ENCODE measurements at places on chromosomes 16 and 17.
A peak's percentile ranks its signal among the peaks of the same experiment; 100 is the strongest.

DNA sequence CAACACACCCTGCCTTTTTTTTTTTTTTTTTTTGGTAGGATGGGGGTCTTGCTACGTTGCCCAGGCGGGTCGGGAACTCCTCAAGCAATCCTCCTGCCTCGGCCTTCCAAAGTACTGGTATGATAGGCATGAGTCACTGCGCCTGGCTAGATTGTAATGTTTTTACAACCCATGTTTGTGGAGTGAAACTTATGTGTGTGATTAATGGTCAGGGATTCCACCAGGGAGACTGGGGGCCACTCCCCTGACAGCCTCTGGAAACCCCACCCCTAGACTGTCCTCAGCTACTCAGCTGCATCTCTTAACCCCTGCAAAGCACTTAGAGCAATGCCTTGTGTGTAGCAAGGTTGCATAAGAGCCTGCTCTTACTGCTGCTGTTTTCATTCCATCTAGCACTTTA lies 220.5 kb downstream of the PARN start:
- peak; percentile 96 for DNase-seq

DNA sequence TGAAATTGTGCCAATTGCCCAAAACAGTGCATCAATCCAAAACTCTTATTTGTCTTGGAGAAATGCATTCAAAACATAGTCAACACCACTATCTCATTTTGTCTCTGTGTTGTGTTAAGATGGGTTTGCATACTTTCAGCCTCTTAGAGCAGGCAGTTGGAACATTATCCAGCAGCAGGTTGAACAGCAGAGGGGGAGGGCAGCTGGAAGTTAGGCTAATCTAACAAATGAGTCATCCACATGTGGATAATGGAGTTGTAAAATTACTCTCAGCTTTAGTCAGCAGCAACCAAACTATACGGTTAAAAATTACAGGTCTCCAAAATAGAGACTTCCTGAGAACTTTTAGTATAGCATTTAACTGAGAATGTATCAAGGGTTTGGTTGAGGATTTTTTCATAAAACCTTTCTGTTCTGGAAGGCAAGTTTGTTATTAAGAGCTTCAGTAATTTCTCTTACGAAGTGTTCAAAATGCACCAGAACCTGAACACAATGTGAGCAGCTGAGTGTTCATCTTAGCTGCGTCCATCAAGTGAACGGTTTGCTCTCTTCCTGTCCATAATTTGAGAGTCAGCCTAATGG lies 46.3 kb downstream of the PRKCA start:
- DNase-seq: peak; percentile 76

- DNase-seq: peak; percentile 60
These were observed 473.9 kb downstream of the PMP22 start for GRCh38 chr17:14791221-14791620.

- peak; percentile 30 for DNase-seq
These were observed 85.4 kb downstream of the N4BP1 start for GRCh38 chr16:48524348-48525200.

DNA sequence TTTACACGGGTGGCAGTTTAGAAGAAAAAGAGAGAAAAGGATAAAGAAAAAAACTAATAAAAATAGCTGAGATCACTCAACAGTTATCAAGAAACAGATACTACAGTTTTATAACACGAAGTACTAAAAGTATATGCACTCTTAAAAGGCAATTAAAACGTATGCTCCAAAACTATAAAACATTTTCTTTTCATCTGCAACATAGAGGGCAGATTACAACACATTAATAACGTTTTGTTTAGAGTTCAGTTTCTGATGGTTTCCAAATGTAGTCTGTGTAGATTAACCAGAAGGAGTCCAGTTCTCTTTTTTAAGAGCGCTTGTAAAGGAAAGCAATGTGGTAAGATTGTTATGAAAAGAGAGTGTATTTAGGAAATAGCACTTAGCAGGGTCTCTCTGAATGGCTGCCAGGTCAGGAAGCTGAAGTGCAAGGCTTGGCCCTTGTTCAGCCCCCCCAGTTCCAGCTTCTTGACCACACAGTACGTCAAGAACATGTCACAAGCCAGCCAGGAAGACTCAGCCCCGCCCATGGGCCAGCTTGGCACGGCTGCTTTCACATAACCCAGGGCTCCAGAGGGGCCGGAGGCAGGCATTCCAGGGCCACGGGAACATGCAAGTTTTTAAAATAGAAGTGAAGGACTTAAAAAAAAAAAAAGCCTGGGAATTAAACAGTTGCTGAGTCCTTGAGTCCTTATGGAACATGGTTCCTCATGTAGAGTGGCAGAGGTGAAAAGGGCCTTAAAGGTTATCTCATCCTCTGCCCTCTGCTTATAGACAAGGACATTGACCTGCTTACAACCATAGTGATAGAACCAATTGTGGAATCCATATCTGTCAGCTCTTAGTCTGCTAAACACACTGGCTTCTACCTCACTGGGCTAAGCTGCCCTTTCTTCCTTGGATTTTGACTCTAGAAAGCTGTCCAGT lies 147.4 kb upstream of the TBX2 start:
- DNase-seq: no peak

DNA sequence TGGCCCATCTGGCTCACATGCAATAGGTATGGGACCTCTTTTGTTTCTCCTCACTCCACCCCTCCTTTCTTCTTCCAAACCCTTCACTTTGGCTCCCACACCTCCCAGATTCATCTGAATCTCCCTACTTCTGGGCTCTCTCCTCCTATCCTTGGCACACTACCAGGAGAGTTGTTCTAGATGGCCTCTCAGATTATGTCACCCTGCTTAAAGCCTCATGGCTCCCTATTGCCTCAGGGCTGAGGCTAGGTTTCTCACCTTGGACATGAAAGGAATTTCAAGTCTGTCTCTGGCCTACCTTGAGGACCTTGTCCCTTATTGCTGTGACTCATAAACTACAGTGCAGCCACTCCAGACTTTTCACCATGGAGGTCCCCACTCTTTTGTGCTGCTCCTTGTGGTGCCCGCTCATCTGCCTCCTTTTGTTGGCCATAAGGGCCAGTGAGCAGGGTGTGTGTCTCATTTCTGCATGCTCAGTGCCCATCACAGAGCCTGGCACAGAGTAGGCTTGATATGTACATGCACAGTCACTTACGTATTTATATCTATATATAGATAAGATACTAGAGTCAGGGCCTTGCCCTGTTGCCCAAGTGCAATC lies 1.0 kb upstream of the MFAP4 start:
- peak; percentile 41 for DNase-seq

GRCh38 chr17:34725725-34726124 lies 146.3 kb downstream of the TMEM132E start:
- DNase-seq: no peak

DNA sequence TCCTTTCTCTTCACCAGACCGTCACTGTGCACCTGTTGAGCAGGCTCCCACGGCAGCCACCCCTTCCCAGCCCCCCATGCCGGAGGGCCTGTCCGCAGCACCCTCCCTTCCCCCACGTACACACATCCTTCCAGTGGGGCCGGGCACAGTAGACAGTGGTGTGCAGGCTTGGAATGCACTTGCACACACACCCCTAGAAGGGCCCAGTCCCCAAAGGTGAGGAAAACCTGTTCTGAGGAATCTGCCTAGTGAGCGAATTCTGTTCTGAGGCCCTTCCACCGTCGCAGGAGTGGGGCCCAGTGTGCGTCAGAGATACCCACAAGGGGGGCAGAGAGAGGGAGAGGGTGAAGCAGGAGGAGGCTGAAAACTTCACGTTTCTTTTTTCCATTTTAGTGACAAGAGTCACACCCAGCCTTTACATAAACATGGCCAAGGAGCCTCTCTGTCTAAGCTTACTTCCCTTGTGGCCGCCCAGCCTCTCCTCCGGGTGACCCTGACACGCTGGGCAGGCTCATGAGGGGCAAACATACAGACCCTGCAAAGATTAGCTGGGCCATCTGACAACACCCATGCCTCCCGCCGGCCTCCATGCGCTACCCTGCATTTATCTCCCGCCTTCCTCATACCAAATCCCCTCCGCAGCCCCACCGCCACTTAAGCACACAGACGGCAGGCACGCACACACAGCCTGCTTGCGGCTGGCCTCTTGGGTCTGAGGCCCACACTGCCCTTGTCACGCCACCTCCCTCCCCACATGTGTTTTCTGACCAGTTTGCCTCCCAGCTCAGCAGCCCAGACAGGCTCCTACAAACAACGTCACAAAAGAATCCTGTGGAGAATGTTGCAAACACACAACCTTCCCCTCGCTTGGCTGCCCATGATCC lies 1.8 kb downstream of the ZBTB4 start:
- DNase-seq: peak; percentile 76

- no peak for DNase-seq
These were observed 92.4 kb upstream of the HS3ST2 start for GRCh38 chr16:22721511-22722100.

- DNase-seq: no peak
These were observed 16.4 kb upstream of the ABCC3 start for GRCh38 chr17:50618300-50618699.

- no peak for DNase-seq
These were observed 406.2 kb downstream of the MAF start for GRCh38 chr16:79194291-79194690.

DNA sequence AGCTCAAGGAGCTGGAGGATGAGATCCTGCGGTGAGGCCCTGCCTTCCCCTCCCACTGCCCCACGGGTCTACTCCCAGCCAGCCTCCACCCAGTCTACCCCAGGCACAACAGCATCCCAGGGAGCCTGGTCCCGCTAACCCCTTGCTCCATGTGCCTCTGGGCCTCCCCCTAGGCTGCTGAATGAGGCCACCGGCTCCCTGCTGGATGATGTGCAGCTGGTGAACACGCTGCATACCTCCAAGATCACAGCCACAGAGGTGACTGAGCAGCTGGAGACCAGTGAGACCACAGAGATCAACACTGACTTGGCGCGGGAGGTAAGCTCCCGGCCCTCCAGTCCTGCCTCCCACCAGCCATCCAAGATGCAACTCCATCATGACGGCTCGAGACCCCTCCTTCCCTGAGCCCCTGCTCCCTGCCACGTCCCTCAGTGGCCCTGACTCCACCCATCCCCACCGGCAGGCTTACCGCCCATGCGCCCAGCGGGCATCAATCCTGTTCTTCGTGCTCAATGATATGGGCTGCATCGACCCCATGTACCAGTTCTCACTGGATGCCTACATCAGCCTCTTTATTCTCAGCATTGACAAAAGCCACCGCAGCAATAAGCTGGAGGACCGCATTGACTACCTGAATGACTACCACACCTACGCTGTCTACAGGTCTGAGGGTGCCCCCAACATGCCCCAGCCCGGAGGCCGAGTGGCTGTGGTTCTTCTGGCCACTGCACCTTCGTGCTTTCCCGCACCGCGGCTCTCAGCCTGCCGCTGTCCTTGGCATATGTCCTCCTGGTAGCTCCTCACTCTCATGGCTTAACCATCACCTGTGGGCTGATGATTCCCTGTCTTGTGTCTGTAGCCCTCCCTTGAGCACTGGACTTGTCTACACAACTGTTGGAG lies 15.0 kb upstream of the KDM6B start:
- DNase-seq: no peak

DNA sequence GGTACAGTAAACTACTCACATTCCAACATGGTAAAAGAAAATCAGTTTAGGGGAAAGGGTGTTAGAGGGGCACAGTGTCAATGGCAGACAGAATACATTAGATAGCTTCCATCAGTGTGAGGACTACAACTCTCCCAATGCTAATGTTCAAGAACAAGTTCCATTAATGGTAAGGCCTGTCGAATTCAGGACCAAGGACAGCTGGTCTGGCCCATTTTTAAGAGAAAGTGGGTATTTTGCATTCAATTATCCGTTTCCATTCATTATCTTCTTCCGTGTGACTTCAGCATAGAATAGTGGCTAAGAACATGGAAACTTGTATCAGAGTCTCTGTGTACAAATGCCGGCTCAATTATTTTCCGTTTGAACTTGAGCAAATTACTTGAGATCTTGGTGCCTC lies 98.4 kb downstream of the XYLT1 start:
- DNase-seq: no peak

GRCh38 chr16:12901597-12902461 lies at the start of gene SHISA9:
Gene SHISA9 (plus strand): TSS chr16:12901598.
- no peak for DNase-seq

- DNase-seq: no peak
These were observed 105.7 kb downstream of the SYCE1L start for GRCh38 chr16:77304877-77305276.

All from epithelial cell of esophagus (primary cell).